Tibial nerve (tissue), 4 donors: ENCODE measurements at places on chromosomes 2 and 18.

DNA sequence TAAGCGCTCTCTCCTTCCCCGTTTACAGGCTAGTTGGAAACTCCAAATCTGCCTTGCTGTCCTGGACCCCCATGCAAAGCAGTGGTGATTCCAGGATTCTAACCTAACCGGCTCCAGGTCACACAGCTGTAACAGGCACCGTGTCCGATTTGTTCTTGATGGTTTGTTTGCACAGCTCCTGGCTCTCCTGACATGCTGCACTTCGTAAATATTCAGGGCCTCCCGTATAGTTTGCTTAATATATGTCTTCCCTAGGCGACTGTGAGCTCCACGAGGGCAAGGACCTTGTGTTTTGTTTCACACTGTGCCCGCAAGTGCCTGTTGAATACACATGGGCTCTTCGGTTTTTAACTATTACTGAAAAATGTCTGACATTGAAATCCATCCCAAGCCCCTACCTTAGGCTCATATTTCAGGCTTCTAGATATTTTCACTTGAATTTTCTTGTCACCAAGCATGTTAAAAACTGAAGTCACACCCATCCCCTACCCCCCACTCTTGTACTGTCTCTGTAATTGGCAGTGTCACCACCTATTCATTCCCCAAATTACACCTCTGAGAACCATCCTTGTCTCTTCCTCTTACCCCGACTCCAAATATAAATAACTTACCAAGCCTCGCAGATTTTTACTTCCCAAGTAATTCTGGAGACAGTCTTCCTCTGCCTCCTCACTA, 1.0 kb upstream of the PUM2 start:
- DNase-seq = no peak

- no peak for DNase-seq
Measured at GRCh38 chr2:240013343-240013742, 11.8 kb downstream of the NDUFA10 start.

DNA sequence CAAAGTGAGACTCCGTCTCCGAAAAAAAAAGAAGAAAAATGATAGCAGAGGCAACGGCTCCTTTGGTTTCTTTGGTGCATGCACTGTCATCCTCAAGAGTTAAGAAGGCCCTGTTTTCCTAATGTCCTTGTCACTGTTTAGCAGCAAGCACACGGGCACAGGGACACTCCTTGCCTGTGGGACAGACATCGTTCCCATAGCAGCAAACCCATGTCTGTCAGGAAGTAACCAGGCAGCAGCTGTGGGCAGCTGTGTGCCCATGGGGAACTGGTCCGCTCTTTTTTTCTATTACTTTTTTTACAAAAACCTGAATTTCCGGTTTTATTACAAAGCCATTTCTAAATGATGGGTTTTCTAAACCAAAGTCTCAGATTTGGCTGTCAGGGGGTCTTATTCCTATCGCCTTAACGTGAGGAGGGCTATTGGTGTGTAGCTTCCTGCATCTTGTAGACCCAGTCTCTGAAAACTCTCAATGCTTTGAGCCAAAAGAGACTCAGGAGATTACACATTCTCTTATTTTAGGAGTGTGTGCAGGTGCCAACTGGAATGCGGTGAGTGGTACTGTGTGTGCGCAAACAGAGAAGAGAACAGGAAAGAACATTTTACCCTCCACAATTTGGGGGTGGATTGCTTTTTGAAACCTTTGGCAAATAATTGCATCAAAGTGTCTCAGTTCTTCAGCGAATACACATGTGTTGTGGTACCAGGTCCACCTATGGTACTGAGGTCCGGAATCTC, 109.6 kb downstream of the COLEC12 start:
- no peak for DNase-seq

- no peak for DNase-seq
Measured at GRCh38 chr18:39037925-39038324, 1472.3 kb upstream of the CELF4 start.

- peak; percentile 70 for DNase-seq
Measured at GRCh38 chr2:109331896-109332848, 203.2 kb downstream of the SH3RF3 start.

- no peak for DNase-seq
Measured at GRCh38 chr2:71675296-71675695, 221.9 kb downstream of the DYSF start.

GRCh38 chr2:207409517-207409916, 120.2 kb upstream of the CREB1 start:
- DNase-seq = no peak

DNA sequence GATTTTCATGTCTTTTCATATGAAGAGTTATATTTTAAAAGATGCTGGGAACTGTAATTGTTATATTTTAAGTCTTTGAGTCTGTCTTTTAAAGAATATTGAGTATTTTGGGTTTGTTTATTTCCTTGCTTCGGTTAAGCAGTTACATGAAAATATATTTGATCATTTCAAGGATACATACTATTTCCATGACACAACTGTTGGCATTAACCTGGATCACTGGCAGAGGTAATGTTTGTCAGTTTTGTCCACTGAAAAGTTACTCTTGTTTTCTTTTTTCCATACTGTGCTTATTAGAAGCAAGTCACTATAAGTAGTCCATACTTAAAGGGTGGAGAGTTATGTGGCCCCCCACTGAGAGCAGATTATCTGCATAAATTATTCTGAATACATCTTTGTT, 1142.0 kb upstream of the TMEFF2 start:
- no peak for DNase-seq

DNA sequence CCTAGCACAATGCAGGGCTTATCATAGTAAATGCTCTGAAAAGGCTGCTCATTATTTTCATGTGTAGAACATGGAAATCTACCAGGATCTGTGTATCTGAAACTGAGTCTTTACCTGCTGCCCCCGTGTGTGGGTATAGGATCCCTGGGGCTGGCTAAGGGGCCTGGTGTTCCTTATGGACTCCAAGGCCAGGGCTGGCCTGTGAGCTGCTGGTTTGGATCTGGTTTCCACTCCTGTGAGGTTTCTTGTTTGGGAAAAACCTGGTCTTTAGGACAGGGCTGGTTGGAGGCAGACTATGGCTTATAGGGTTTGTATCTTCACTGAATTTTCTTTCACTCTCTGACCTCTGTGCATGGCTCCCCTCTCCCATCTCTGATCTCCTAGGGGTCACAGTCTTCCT, 80.8 kb downstream of the DYSF start:
- no peak for DNase-seq

DNA sequence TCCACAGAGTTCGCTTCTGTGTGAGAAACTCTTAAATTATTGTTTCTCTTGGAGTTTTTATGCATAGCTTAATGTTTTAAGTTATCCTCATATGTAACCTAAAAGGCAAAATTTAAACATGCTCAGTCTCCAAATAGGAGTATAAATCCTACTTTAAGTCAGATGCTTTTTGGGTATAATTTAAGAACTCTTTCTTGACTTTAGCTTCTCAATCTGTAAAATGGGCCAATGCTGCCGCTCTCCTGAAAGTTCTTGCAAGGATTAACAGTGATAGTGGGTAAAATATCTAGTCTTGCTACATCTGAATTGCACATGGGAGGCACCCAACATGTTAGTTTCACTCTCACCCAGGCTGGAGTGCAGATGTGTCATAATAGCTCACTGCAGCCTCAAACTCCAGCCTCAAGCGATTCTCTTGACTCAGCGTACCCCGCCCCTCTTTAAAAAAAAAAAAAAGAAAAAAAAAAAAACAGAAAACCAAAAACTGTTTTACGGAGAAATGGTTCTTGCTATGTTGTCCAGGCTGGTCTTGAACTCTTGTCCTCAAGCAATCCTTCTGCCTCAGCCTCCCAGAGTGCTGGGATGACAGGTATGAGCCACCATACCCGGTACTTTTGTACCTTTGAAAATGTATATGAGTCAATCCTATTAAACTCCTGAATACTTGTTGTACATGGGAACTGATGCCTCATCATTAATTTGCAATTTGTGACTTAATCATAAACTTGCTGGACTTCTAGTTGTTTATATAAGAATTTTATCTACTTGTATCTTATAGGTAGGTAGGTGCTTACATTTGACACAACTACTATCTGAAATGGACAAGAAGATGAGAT, 1.8 kb downstream of the FBXO48 start:
- no peak for DNase-seq
